ENCODE measurements at places on chromosomes 5 and 9.

- DNase-seq, result no peak
Measured at GRCh38 chr5:10073441-10074104, 176.1 kb downstream of the ATPSCKMT start.

GRCh38 chr5:77171141-77171910 lies 39.2 kb upstream of the PDE8B start:
- no peak for DNase-seq

DNA sequence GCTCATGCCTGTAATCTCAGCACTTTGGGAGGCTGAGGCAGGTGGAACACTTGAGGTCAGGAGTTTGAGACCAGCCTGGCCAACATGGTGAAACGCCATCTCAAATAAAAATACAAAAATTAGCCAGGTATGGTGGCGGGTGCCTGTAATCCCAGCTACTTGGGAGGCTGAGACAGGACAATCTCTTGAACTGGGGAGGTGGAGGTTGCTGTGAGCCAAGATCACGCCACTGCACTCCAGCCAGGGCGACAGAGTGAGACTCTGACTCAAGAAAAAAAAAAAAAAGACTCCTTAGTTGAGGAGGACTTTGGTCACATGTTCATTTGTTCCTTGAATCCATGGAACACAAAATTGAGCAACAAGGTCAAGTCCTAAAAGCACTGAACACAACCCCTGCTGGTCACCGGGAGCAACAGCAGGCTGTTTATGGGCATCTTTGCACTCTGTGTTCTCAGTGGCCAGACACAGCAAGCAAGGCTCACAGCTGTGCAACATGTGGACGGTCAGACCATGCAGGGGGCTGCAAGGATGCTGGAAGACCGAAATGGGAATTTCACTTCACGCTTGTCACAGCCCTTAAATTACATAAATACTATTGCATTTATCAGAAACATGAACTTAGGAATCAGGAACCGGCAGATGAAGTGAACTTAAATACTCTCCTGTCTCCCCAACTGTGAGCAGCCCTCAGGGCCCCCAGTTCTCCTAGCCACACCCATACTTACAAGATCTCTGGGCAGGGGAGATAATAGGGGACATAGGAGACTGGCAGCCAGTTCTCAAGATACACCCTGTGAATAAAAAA lies 2.8 kb downstream of the GBGT1 start:
- DNase-seq, result no peak

DNA sequence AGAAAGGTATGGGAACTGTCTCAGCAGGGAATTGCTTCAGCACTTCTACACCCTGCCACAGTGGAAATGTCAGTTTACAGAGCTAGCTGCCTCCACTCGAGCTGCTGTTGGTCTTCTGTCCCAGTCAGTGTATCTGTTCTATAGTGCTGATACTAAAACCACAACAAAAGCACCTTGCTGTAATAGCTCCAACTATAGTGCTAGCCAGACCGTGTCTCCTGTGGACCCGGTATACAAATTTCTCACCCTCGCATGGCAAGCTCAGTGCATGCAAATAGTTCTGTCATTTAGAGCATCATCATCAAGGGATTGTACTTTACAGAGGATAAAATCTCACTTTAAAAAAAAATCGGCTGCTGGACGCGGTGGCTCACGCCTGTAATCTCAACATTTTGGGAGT lies 51.5 kb upstream of the IQGAP2 start:
- DNase-seq, result no peak

- DNase-seq, result no peak
Measured at GRCh38 chr5:425714-426113, 17.3 kb upstream of the EXOC3 start.

GRCh38 chr5:142876817-142877216 lies 106.6 kb downstream of the ARHGAP26 start:
- DNase-seq, result no peak

DNA sequence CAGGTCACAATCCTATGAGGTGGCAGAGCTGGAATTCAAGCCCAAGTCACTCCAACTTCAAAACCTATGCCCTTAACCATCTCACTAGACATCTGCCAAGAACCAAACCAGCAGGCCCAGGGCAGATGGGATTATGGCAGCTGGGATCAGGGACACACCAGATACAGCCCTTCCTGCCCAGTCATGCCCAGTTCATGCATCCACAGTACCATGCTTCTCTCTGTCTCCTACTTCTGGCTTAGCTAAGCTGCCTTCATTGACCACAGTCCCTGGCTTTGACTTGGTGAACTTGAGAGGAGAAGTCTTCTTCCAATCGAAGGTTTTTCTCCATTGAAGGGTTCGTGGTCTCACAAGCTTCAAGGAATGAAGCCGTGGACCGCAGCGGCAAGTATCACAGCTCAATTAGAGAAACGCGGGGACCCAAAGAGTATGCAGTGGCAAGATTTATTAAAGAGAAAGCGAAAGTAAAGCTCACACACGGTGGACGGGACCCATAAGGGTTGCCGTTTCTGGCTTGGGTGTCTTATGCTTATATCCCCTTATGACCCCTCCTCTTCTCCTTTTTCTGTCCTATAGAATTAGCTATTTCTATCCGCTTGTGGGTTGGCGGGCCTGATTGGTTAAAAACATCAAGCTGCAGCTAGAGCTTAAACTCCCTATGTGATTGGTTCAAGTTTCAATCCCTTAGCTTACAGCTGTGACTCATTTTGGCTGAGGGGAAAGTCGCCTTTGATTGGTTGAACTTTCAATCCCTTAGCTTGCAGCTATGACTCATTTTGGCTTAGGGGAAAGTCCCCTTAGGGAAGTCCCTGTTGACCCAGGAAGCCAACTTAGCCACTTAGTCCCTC lies 101.2 kb downstream of the TRIM36 start:
- DNase-seq, result no peak

GRCh38 chr5:132424167-132424880 lies 54.8 kb downstream of the SLC22A5 start:
- no peak for DNase-seq
